H7 (cell line): ENCODE measurements at places on chromosomes 1 and 21. TPM values are rescaled to one million over a fixed set of nuclear protein-coding genes. Genes with fewer than 3 reads are reported as not detected.
A peak's percentile ranks its signal among the peaks of the same experiment; 100 is the strongest.

CNR2 gene
- total RNA-seq = not detected in 2 replicates

TRMT13 gene
- total RNA-seq = 10.7 and 16.8 TPM in 2 replicates

CNN3 gene
- total RNA-seq = 309 and 364 TPM in 2 replicates

VANGL2 gene
- 32.7 and 36.9 TPM in 2 replicates for total RNA-seq

DNA sequence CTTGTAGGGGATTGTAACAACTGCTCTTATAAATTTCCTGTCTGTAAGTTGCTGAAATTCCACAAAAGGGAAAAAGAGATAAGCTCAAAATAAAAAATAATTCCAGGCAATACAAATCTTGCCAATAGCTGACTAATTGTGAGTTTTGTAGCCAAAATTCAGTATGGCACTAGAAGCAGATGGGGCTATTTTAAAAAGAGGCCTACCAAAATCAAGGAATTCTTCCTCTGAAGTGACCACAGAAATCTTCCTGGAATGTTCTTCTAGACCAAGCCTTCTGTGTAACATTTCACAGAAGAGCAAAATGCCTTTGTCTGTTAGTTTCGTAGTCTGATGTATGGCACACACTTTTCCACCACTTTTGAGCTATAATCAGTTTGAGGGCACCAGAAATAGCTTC is 127.6 kb downstream of the CYYR1 start:
- DNase-seq = no peak

DNA sequence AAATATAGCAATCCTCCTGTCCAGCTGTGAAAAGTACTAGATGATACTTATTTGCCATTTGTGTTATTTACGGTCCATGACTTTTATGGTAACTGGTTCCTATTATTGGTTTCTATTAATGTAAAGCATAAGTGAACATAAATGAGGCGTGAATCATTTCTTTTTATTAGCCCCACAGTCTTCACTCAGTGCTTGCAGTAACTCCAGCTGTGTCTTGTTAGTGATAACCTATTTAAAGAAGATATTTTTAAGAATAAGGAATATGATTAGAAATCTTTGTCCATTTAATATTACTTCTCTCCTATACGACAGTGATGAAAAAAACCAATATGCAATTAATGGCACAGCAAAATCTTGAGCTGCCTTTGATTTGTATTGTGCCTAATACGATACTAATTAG is 149.9 kb downstream of the SPATA17 start:
- DNase-seq = no peak

GRCh38 chr1:18735224-18735997 is 104.8 kb downstream of the PAX7 start:
- DNase-seq = peak; percentile 38

DNA sequence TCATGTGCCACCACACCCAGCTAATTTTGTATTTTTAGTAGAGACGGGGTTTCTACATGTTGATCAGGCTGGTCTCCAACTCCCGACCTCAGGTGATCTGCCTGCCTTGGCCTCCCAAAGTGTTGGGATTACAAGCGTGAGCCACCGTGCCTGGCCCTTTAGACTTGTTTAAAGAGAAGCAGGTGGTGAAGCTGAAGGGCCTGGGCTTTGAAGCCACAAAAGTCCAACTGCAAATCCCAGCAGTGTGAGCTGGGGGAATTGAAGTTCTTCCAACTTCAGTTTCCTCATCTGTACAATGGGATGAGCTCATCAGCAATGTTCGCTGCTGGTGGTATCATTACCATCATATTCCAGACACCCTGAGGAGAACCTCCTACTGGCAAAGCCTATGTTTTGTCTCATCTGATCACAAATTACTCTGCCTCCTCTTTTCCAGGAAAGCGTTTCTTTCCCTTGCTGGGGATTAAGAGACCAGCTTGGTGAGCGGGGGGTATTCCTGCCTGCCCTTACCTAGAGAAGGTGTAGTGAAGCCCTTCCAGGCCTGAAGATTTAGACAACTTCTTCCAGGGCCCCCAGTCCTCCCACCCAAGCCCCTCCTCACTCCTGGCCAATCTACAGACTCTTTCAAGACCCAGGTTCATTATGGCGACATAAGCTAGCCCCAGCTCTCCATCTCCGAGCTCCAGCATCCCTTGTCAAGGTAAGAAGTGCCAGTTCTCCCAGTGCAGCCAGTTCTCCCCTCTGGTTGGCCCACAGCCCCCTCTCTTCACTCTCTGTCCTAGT is 2.4 kb upstream of the SHISA4 start:
- DNase-seq = peak; percentile 13

DNA sequence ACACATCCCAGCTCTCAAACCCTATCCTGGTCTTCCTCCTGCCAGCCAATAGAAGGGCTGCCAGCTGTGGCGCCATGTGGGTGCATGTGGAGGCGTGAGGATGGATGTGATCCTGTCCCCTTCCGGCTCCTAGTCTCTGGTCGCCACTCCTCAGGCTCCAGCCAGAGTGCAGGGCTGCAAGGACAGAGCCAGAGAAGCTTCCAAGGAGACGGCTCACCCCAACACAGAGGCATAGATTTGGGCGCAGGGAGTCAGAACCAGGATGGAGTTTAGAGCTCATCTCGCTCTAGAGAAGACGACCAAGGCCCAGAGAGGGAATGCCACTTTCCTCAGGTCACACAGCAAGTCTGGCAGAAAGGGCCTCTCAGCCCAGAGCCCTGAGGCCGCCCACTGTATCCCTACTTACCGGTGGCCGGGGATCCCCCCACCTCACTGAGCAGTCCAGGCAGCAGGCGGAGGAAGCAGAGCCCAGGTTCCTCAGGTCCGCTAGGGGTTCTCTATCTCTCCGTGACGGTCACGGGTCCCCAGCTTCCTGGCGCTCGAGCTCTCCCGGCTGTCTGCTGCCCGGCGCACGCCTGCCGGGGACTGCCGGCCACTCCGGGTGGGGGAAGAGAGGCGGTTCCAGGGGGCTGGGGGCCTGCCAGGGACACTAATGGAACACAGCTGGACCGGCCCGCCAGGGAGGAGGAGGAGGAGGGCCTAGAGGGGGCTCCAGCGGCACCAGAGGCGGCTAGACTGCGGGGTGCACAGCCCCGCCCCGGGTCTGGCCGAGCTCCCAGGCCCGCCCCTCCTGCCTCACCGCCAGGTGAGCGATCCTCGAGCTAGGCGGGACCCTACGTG is at the start of gene COL16A1:
Gene COL16A1 (minus strand): TSS at position 587 of the 840 bp plus-strand sequence. CDS start 1,824 bp downstream, outside the sequence.
- DNase-seq = peak; percentile 96

DNA sequence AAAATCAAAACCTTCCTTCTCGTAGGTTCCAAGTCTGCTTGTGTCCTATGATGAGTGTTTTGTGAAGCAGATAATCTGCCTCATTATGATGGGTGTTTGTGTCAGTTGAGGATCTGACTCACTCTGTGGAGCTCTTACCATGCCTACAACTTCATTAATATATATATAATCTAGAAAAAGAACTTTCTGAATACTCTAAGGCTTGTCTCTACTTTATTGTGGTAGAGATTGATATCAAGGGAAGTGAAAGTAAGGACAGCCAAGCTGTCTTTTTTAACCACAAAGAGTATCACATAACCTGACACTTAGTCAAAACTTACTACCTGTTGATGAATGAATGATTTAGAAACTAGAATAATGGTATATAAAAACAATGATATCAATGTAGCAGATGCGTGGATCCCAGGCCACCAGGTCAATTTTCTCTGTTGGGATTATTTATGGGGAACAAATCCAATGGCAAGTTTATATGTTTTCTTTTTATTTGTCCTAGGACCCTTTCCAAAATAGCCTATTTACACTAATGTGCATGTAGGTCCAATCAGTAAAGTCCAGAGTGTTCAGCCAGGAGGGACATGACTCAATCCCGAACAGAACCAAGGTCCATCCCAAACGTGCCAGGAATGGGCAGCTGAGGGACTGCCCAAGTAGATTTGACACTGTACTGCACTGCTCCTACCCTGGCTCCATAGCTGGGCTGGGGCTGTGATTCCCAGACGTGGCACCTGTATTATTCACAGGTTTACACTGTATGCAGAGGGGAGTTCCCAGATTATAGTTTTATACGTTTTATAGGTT is 182.3 kb upstream of the GREM2 start:
- DNase-seq = no peak

- no peak for DNase-seq
These were observed 52.5 kb downstream of the POU2F1 start for GRCh38 chr1:167273027-167273800.

GRCh38 chr1:209686322-209686721 is 11.1 kb downstream of the G0S2 start:
- DNase-seq = no peak

DNA sequence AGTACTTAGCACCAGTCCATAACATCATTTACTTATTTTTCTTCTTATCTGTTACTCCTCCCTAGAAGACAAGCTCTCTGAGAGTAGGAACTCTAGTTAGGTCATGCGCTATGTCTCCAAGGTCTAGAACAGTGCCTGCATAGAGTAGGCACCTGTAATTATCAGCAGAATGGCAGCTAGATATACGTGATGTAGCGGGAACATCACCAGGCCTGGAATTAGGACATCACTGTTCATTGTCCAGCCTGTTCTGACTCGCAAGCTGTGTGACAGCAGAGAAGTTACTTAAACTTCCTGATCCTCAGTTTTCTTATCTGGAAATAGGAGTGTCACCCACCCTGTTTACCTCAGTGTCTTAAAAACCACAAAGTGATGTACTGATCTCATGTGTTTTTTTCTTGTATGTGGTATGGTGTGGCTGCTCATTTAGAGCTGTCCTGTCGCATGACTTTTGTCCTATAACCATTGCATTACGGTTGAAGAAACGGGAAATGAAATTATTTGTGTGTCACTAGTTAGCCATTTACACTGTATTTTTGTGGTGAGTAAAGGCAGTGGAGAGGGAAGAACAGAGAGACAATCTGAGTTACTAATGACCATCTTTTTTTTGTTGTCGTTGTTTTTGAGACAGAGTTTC is 37.1 kb upstream of the EXO1 start:
- no peak for DNase-seq

- DNase-seq = no peak
These were observed 33.1 kb downstream of the PRDM2 start for GRCh38 chr1:13732971-13733667.
